Urinary bladder (tissue), 4 donors: ENCODE measurements at places on chromosomes 1 and 21.

- DNase-seq = no peak
Measured at GRCh38 chr1:88984569-88984968, 7.9 kb downstream of the KYAT3 start.

GRCh38 chr1:108075055-108075454, 110.1 kb upstream of the VAV3 start:
- no peak for DNase-seq

GRCh38 chr1:102252731-102253505, 256.2 kb upstream of the OLFM3 start:
- DNase-seq = no peak

DNA sequence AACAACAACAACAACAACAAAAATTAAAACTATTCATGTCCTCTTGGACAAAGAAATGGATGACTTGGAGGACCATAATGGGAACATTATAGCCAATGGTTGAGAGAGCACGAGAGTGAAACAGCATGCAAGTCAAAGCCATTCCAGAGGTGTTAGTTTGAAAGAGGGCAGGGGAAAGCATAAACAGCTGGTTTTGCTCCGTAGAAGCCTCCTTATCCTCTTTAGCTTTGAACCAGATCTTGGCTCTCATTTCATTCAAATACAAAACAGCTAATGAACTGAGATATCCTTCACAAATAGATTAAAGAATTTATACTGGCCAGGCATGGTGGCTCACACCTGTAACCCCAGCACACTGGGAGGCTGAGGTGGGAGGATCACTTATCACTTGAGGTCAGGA, 8.7 kb upstream of the SMG7 start:
- no peak for DNase-seq

DNA sequence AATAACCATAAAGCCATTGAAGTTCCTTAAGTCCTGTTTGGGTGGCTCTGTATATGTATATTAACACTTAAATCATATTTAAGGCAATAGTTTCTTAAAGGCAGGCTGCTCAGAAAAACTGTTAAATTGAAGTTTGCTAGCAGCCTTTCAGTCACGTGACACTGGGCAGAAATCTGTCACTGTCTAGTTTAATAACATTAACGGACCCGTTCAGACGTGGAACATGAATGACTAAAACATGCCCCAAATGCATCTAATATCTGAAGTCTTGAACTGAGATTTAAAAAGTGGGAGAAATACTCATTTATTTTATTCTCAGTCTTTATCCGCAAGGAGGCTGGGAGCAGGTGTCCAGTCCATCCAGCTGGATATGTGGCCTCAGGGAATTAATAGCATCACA, 3.3 kb upstream of the SPATA1 start:
- DNase-seq = no peak

- DNase-seq = no peak
Measured at GRCh38 chr21:37742115-37742514, 174.1 kb downstream of the KCNJ6 start.

DNA sequence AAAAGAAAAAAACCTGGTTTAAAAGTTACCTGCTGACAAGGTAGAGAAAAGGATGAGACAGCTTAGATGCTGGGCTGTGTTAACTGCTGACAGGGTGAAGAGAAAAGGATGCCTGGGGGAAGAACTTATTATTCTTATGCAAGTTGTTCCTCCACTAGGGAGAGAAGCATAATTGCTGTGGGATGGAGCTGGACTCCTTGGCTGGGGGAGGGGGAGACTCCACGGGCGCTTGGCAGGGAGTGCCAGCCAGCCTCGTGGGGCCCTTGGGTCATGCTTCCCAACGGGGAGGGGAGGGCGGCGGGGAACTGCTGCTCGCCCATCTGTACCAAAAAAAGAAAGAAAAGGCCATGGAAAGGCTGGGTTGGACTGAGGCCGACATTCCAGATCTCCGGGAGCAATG, 47.2 kb downstream of the SYCP1 start:
- no peak for DNase-seq

DNA sequence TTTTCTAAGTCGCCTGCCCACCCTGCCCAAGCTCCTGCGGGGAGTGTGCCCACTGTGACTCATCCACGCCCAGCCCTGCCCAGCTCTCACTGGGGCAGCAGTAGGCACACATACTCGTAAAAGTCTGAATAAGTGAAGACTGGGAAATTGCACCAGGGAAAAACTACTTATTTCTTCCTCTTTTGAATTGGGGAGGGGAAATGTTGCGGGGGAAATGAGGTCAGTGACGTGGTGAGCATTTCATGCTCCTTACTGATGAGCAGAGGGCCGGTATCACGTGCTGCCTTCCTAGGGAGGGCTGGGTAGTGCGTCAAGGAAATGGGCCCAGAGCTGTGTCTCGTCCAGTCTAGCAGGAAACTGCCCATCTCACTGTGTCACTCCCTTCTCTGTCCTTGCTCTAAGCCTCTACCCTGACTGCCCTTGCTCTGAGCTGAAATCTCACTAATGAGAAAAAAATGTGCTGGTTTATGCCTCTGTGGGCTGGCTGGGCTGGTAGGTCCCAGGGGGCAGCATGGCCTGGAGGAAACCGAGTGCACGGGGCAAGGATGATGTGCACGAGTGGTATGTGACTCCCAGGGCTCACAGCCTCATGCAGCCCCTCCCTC, 13.5 kb upstream of the TNFRSF1B start:
- DNase-seq = no peak

- DNase-seq = no peak
Measured at GRCh38 chr1:23341931-23342692, 2.0 kb downstream of the HNRNPR start.

GRCh38 chr1:218664385-218665170, 319.4 kb downstream of the TGFB2 start:
- DNase-seq = no peak

DNA sequence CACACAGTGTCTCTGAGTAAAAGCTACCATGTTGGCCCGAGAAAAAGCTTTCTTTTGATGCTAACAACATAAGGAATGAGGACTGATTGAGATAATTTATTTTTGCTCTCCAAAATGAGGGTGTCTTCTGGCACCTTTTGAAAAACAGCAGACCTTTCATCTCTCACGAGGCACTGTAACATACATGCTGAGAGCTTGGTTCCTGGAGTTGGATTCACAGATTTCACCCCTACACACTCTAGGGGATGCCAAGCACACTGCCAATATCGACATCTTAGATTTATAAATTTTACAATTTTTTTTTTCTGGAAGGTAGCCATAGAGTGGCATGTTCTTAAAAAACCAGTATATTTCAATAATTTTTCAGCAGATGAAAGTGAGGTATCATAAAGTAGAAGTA, 408.3 kb downstream of the DSCAM start:
- DNase-seq = no peak

DNA sequence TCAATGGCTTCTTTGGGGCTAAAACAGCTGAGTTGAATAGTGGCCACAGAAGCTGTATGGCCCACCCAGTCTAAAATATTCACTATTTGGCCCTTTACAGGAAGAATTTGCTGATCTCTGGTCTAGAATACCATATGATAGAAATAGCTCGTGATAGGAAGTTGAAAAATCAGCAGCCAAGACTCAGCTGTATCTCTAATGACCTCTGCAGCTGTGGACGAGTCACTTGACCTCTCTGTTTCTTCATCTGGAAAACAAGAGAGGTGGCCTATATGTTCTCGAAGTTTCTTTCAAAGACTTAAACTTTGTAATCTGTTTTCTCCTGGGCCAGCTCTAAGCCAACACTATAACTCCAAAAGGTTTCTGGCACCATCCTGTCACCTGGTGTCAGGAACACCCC, 129.2 kb downstream of the ZBTB18 start:
- no peak for DNase-seq

DNA sequence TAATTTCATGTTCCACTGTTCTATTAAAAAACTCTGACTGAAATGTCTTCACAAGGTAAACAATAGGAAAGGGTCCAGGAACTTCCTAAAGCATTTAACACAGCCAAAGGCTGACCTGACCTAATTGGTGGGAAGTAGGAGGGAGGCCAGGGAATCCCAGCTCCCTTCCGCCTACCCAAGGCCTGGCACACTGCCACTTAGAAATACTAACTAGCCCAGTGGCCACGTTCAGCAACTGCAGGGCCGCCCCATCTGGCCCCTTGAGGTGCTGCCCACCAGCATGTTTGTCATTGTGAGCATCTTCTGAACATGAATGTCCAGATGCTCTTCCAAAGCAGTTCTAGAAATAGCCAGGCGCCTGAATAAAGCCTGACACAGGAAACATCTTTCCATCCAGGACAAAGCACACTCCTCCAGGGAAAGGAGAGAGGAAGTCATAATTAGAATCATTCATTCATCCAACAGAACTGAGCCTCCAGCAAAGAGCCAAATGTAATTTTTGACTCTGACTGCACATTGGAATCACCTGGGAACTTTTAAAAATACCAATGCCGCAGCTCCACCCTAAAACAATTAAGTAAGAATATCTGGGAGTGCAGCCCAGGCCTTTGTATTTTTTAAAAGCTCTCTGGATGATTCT, 44.6 kb upstream of the BCL9 start:
- no peak for DNase-seq

DNA sequence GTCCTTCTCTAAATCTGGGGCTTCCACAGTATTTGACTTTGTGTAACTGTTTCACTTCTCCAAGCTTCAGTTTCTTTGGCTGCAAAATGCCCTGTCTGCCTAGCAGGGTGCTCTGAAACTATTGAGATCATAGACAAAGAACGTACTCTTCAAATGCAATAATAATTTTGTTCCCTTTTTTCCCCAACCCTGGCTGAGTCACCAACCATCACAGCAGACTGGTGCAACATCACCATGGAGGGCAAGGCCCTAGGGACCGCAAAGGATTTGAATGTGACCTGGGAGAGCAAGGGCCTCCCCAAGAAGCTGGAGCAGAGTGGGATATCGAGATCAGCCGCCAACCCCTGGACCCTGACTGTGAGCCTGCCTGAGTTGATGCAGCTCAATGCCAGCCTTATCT, 115.0 kb downstream of the FCRL5 start:
- no peak for DNase-seq

- no peak for DNase-seq
Measured at GRCh38 chr1:76939817-76940216, 72.5 kb downstream of the ST6GALNAC5 start.

- DNase-seq = no peak
Measured at GRCh38 chr1:42379794-42380585, 602 bp upstream of the RIMKLA start.

GRCh38 chr1:183958958-183959357, 78.6 kb downstream of the COLGALT2 start:
- no peak for DNase-seq

GRCh38 chr1:76302711-76303339, 228.3 kb downstream of the ST6GALNAC3 start:
- DNase-seq = no peak

GRCh38 chr1:54003249-54003646, 14.7 kb downstream of the LDLRAD1 start:
- DNase-seq = no peak

DNA sequence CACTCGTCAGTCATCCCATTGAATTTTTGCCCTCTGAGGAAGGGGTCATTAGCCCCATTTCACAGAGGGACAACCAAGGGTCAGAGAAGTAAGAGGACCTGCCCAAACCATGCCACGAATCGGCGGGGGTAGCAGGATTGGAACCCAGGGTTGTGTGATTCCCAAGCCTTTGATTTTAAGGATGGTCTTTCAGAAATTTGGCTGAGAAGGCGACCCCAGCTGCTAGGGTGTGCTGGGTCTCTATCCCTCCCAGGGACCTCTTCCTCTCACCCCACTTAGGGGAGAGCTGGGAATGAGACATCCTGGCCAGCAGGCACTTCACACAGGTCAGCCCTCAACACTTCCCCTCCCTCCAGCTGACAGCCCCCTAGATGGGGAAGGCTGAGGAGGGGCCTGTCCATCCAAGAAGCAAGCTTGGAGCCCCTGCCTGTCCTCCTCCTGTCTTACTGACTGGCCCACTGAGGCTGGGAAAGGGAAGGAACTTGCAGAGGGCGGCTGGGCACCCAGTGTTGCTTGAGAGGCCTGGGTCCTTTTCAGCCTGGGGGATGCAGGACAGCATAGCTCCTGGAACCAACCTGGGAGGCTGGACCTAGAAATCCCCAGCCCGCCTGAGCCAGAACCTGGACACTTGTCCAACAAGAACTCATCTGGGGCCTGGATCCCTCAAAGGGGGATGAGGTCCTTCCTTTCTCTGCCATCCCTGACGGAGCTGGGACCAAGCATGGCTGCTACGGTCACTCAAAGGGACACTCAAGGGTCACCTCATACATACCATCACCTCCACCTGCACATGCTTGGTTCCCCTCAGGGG, 1.7 kb downstream of the SDC3 start:
- no peak for DNase-seq

DNA sequence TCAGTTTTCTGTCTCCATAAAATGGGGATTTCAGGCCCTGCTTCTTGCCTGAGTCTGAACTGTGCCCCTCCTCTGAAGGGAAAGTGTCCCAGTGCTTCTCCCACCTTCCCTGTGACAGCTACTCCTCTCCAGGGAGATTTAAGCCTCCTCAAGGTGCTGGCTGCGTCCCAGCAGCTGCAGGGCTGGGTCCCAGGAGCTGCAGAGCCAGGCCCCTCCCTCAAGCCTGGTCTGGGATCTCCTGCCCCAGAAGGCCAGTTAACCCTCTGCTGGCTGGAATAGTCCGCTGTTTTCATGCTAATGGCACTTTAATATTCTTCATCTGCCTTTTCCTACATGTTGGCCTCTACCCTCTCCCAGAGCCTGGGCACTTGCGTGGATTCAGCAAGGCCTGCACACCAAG, 99.0 kb downstream of the PLXNA2 start:
- DNase-seq = no peak

- no peak for DNase-seq
Measured at GRCh38 chr1:56966698-56966999, 834 bp upstream of the C8B start.
